ENCODE measurements at places on chromosomes 16 and 17.

- DNase-seq, result no peak
Observed at GRCh38 chr17:52389632-52390031, 231.1 kb upstream of the CA10 start.

- DNase-seq, result peak; percentile 54
Observed at GRCh38 chr17:83083368-83084201, 4.2 kb downstream of the METRNL start.

GRCh38 chr16:80536238-80536637, 4.6 kb upstream of the DYNLRB2 start:
- no peak for DNase-seq

DNA sequence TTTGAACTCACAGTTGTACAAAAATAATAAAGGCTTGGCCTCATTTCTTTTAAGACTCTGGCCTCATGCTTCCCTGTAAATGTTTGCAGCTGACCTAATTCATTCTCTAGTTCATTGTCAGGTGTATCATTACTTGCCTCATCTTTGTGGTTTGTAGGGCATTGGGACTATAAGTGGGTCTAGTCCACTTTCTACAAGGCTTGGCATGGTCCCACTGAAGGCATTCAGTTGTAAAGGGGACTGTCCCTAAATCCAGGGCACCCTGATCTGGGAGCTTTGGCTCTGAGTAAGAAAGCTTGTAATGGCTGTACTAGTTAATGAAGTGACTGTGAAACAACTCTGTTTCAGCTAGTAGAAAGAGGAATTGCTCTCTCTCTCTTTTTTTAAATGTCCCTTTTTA, 2.7 kb downstream of the KCTD2 start:
- no peak for DNase-seq

DNA sequence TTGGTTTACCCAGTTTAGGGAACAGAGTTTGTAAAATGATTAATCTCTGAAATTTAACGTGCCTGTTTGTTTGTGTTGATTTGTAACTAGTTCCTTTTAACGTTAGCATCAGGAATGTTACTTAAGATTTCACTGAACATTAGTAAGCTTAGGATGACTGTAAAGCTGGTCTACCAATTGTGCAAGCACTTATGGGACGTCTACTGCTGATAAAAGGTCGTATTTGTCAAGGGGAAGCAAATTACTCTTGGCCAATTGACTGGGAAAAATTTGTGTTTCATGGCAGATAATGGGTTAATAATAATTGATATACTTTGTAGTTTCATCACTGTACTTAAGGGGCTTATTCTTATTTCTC, 11.8 kb downstream of the METTL9 start:
- DNase-seq, result no peak

DNA sequence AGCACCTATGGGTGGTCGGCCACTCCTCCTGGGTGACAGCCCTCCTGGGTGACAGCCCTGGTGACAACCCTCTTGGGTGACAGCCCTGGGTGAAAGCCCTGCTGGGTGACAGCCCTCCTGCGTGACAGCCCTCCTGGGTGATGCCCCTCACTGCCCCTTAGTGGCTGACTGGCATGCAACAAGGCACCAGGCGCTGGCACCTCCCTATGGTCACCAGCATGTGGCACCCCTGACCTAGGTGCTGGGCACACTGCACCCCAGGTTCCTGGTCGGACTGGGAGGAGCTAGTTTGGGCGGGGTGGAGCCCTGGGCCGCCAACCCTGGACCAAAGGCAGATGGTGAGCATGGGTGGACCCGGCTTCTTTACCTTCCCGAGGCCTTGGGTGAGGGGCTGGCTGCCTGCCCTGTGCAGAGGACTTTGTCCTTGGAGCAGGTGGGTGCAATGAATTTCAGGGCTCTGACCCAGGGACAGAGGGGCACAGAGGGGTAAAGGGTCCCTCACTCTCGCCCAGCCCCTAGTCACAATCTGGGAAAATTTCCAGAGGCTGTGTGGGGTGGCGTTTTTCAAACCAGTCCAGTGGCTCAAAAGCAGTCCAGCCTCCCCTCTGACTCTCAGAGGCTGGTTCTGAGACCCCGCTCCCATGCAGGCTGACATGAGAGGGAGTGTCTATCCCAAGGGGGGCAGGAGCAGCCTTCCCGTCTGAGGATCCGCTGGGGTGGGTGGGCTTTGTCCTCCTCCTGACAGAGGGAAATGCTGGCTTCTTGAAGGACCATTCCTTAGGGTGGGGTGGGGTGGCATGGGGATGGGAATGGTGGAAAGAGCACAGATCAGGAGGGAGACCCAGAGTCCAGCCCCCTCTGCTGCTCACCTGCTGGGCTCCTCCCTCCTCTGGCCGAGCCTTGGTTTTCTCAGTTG, 25.9 kb upstream of the TNFRSF13B start:
- no peak for DNase-seq

- DNase-seq, result no peak
Observed at GRCh38 chr16:49498666-49499413, 125.2 kb downstream of the C16orf78 start.

- no peak for DNase-seq
Observed at GRCh38 chr17:59814685-59815084, 78.1 kb downstream of the TUBD1 start.

DNA sequence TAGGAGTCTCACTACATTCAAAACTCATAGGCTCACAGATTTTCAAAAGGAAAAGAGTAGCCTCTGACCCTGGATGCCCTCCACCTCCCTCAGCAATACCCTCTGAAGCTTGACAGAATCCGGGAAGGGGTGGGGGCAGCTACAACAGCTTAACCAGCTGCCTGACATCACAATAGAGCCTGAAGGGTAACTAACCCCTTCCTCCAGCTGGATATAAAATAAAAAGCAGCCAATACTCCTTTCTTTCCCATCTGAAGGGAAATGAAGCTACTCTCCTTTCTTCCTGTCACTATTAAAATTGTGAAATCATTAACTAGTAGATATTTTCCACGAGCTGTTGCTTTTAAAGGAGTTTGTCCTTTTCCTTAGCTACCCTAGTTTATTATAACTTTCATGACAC, 24.0 kb downstream of the USP31 start:
- DNase-seq, result no peak

GRCh38 chr17:30217054-30217453, 18.4 kb downstream of the SLC6A4 start:
- no peak for DNase-seq

DNA sequence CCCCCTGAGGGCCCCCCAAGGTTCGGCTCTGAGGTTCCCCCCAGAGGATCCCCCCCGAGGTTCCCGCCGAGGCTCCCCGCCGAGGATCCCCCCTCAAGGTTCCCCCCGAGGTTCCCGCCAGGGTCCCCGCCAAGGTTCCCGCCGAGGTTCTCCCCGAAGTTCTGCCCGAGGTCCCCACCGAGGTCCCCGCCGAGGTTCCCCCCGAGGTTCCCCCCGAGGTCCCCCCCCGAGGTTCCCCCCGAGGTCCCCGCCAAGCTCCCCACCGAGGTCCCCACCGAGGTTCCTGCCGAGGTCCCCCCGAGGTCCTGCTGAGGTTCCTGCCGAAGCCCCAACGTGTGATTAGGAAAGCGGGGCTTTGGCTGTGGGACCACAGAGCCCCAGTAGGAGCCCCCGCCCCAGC, 32.2 kb upstream of the SSTR5 start:
- DNase-seq, result no peak

DNA sequence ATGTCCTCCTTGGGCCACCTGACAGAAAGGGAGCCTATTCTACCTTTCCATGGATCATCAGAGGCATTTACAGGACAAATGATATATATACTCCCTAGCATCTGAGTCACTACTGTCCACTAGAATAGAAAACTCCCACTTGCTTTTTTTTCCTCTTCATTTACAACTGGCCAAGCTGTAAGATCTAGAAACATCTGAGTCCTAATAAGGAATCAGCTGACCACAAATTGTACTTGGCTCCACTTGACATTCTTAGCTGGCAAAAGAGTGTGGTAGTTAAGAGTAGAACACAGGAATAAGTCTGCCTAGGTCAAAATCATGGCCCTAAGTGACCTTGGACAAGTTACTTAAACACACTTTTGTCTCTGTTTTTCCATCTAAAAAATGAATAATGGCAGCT, 5.2 kb downstream of the RUSF1 start:
- DNase-seq, result no peak

- peak; percentile 82 for DNase-seq
Observed at GRCh38 chr17:81440511-81441244, 45.4 kb downstream of the BAHCC1 start.

DNA sequence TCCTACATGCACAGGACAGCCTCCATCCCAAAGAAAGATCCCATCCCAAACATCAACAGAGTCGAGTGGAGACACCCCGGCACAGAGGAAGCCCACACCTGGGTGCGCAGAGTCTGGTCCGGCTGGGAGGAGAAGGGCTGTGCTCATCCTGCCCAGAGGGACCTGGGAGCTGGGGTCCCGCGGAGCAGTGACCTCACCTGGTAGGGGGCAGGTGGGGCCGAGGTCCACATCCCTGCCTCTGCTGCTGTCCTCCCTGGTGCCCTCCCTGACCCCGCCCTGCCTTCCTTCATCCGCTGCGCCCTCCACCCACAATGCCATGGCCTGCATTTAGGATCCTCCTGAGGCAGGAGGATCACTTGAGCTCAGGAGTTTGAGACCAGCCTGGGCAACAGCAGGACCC, 2.9 kb downstream of the C16orf90 start:
- no peak for DNase-seq

- DNase-seq, result no peak
Observed at GRCh38 chr17:73571511-73572130, 72.6 kb downstream of the SDK2 start.

- DNase-seq, result no peak
Observed at GRCh38 chr17:77839698-77840512, 118.6 kb upstream of the TNRC6C start.
